Upper lobe of right lung (tissue), 1 donor: ENCODE measurements at places on chromosomes 3 and 15. TPM values are rescaled to one million over a fixed set of nuclear protein-coding genes. Genes with fewer than 3 reads are reported as not detected.

- no peak for DNase-seq
- no peak overlapping the region for H3K4me3 ChIP-seq
- H3K4me1 ChIP-seq: no peaks in the 10 kb centered on the region
- H3K27me3 ChIP-seq: no peaks in the 10 kb centered on the region
Measured at GRCh38 chr3:51719410-51720025, 12.7 kb downstream of the GRM2 start.

Gene GLDN
- 21.8 TPM for total RNA-seq

- H3K27me3 ChIP-seq: no peaks in the 10 kb centered on the region
- H3K36me3 ChIP-seq: no peaks in the 10 kb centered on the region
- H3K4me3 ChIP-seq: no peak overlapping the region
- H3K4me1 ChIP-seq: no peaks in the 10 kb centered on the region
- DNase-seq: peak; percentile 4
- no peak overlapping the region for H3K27ac ChIP-seq
Measured at GRCh38 chr3:127637546-127637945, 8.6 kb downstream of the PODXL2 start.

Gene ZPLD1
- total RNA-seq: not detected

Gene NANOGP8
- total RNA-seq: not detected

DNA sequence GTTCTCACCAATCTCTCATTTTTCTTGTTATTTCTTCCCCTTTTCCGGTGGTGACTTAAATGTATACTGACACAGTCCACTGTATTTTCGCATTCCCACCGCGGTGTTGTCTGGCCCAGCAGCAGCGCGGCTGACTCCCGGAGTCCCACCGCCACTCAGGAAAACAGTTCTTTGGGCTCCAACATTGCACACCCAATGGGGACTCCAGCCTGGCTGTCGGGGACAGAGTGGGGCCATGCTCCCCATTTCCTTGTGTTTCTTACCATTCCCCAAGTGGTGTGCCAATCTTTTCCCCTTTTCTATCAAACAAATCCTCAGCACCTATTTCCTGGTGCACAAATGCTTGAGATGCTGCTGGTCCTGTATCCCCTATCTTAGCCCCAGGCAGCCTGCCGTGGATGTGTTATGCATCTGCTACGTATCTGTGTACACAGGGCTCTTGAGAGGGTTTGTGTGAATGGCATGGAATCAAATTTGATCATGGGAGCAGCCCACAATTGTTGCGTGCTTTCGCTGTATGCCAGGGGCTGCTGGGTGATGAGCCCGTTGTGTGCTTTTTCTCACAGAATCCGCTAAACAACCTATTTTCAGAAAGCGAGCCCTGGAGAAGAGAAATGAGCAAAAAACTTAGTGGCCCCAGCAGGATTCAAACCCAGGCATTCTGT is 219.1 kb upstream of the RGMA start:
- H3K4me3 ChIP-seq: no peak overlapping the region
- no peak overlapping the region for H3K27ac ChIP-seq
- no peak for DNase-seq
- H3K27me3 ChIP-seq: no peaks in the 10 kb centered on the region
- no peaks in the 10 kb centered on the region for H3K36me3 ChIP-seq
- no peaks in the 10 kb centered on the region for H3K4me1 ChIP-seq

Gene FOXB1
- total RNA-seq: not detected

Gene C3orf22
- not detected for total RNA-seq

GRCh38 chr15:62063825-62064635 is 2.7 kb upstream of the C2CD4A start:
- no peak for DNase-seq
- H3K27me3 ChIP-seq: no peaks in the 10 kb centered on the region
- no peak overlapping the region for H3K4me3 ChIP-seq
- H3K36me3 ChIP-seq: no peaks in the 10 kb centered on the region

- H3K27ac ChIP-seq: no peak overlapping the region
- H3K4me1 ChIP-seq: peaks cover 82% of the 10 kb centered on the region
- H3K27me3 ChIP-seq: no peaks in the 10 kb centered on the region
- no peak for DNase-seq
- H3K4me3 ChIP-seq: no peak overlapping the region
Measured at GRCh38 chr3:66485291-66485968, 15.4 kb downstream of the LRIG1 start.

- no peaks in the 10 kb centered on the region for H3K36me3 ChIP-seq
- DNase-seq: no peak
- H3K4me3 ChIP-seq: no peak overlapping the region
- H3K4me1 ChIP-seq: no peaks in the 10 kb centered on the region
- H3K27me3 ChIP-seq: no peaks in the 10 kb centered on the region
Measured at GRCh38 chr3:144553301-144553700, 581.7 kb downstream of the DIPK2A start.

Gene FBXO45
- 8.2 TPM for total RNA-seq

GRCh38 chr15:39697509-39697908 is 85.1 kb downstream of the FSIP1 start:
- DNase-seq: no peak
- no peaks in the 10 kb centered on the region for H3K4me1 ChIP-seq
- H3K27me3 ChIP-seq: no peaks in the 10 kb centered on the region
- H3K36me3 ChIP-seq: no peaks in the 10 kb centered on the region

DNA sequence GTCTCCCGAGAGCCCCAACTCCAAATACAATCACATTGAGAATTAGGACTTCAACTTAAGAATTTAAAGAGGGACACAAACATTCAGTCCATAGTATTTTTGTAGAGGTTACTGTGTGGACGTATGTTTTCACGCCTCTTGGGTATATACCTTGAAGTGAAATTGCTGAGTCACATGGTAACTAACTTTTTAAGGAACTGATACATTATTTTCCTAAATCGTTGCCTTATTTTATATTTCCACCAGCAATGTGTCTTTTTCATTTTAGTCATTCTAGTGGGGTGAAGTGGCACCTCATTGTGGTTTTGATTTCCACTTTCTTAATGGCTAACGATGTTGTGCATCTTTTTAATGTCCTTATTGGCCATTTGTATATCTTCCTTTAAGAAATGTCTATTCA is 11.8 kb downstream of the PARP15 start:
- no peaks in the 10 kb centered on the region for H3K36me3 ChIP-seq
- H3K4me1 ChIP-seq: no peaks in the 10 kb centered on the region
- no peak for DNase-seq
- no peak overlapping the region for H3K4me3 ChIP-seq
- H3K27me3 ChIP-seq: no peaks in the 10 kb centered on the region
- no peak overlapping the region for H3K27ac ChIP-seq

Gene LIPC
- 0.64 TPM for total RNA-seq

- H3K27ac ChIP-seq: no peak overlapping the region
- H3K4me1 ChIP-seq: peaks cover 19% of the 10 kb centered on the region
- H3K36me3 ChIP-seq: no peaks in the 10 kb centered on the region
- no peak overlapping the region for H3K4me3 ChIP-seq
Measured at GRCh38 chr3:72266016-72266370, 481.0 kb upstream of the PROK2 start.

GRCh38 chr3:171255236-171255806 is 204.9 kb downstream of the TNIK start:
- no peak for DNase-seq
- H3K36me3 ChIP-seq: no peaks in the 10 kb centered on the region
- H3K27ac ChIP-seq: no peak overlapping the region
- H3K4me1 ChIP-seq: no peaks in the 10 kb centered on the region
- H3K4me3 ChIP-seq: no peak overlapping the region
- no peaks in the 10 kb centered on the region for H3K27me3 ChIP-seq

DNA sequence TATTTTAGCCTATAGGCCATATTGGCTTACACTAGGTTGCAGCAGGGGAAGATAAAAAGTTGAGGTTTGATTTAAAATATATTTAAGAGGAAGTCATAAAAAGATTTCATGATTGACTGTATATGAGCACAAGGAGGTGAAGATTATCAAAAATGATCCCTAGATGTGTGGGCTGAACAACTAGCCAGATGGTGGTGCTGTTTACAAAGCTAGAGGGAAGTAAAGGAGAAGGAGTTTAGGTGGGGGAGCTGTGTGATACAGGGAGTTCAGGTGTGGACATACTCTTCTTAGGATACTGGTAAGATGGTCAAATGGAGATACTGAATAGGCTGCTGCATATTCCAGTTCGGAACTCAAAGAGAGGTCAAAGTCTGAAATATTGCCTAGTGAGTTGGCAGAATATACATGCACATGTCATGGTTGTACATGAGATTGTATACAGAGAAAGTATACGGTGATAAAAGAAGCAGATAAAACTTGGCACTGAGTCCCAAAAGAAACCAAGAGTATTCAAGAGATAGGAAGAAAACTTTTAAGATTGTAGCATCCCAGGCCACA is 727.8 kb downstream of the NLGN1 start:
- H3K27me3 ChIP-seq: no peaks in the 10 kb centered on the region
- no peak overlapping the region for H3K4me3 ChIP-seq
- DNase-seq: no peak
- no peaks in the 10 kb centered on the region for H3K4me1 ChIP-seq
- no peaks in the 10 kb centered on the region for H3K36me3 ChIP-seq

- no peak overlapping the region for H3K27ac ChIP-seq
- no peak for DNase-seq
- H3K27me3 ChIP-seq: no peaks in the 10 kb centered on the region
- H3K4me1 ChIP-seq: peaks cover 10% of the 10 kb centered on the region
- no peak overlapping the region for H3K4me3 ChIP-seq
Measured at GRCh38 chr3:112627919-112628466, 12.9 kb downstream of the CCDC80 start.

GRCh38 chr15:98612490-98613110 is 35.7 kb upstream of the IGF1R start:
- no peaks in the 10 kb centered on the region for H3K36me3 ChIP-seq
- H3K4me1 ChIP-seq: no peaks in the 10 kb centered on the region
- H3K27ac ChIP-seq: no peak overlapping the region

DNA sequence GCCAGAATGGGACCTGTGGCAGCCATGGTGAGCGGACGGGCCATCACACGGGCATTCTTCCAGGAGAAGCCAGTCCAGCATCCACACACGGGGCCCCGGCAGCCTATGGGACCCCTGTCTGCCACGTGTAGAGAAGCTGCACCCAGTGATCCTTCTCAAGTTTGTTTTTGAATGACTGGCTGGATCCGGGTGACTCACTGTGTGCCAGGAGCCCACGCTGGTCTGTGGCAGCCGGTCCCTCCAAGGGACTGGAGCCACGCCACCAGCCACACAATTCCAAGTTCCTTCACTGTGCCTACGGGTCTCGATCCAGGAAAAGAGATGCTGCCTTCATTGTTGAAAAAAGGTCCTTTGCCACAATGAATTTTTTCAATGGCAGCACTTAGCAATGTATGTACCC is 58.1 kb downstream of the ATP10A start:
- no peak overlapping the region for H3K27ac ChIP-seq
- DNase-seq: no peak
- no peaks in the 10 kb centered on the region for H3K4me1 ChIP-seq
- H3K4me3 ChIP-seq: no peak overlapping the region
- no peaks in the 10 kb centered on the region for H3K36me3 ChIP-seq

Gene ANKRD34C
- total RNA-seq: not detected

Gene XIRP1
- not detected for total RNA-seq

Gene ADAMTS17
- total RNA-seq: 6.2 TPM

DNA sequence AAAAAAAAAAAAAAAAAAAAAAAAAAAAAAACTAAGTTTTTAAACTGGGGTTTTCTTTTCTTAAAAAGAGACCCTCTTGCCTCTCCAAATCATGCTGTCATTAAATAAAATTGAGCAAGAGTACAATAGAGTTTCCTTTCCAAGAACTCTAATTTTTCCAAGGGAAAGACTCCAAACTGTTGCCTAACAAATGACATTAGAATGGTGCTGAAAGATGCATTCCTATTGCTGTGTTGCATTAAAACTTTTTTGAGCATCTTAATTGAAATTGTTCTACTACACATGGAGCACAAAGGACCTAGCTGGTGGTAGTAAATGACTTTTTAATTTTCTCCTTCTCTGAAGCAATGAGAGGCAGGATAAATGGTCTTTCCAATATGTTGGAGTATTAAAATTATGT is 469.1 kb upstream of the ARHGEF26 start:
- H3K4me3 ChIP-seq: no peak overlapping the region
- no peak overlapping the region for H3K27ac ChIP-seq
- H3K36me3 ChIP-seq: no peaks in the 10 kb centered on the region
- no peaks in the 10 kb centered on the region for H3K4me1 ChIP-seq
- H3K27me3 ChIP-seq: no peaks in the 10 kb centered on the region
- DNase-seq: no peak

- H3K36me3 ChIP-seq: no peaks in the 10 kb centered on the region
- DNase-seq: no peak
- H3K27me3 ChIP-seq: no peaks in the 10 kb centered on the region
Measured at GRCh38 chr3:100256731-100257151, 4.1 kb upstream of the TBC1D23 start.

DNA sequence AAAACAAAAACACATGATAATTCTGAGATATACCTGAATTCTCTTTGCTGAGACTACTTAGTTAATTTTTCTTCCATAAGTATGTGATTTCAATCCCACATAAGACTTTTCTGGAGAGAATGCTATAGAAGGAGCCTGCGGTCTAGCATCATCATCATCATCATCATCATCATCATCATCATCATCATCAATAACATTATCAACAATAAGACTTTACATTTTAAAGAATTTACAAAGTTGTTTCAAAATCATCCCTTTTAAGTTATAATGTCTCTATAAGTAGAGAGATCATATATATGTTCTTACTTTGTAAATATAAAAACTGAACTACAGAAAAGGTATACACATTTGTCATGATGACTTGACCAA is 965.3 kb downstream of the ROBO1 start:
- H3K36me3 ChIP-seq: no peaks in the 10 kb centered on the region
- H3K4me1 ChIP-seq: no peaks in the 10 kb centered on the region
- no peak for DNase-seq
- no peaks in the 10 kb centered on the region for H3K27me3 ChIP-seq
- H3K4me3 ChIP-seq: no peak overlapping the region

DNA sequence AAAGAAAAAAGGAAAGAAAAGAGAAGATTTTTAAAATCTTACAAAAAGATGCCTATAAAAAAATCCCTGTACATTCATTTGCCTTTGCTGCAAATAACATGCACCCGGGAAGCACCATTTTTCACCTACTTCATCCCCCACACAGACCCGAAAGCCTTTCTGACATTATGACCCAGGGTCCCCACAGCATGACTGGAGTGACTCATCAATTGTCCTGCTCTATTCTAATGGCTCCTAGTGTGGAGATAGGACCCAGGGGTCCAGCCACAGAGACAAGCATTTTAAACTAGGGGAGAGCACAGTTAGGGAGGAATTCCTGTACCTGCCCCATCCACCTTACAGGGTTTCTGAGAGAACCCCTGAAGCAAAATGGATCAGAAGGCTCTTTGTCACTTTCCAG is 14.7 kb upstream of the PXYLP1 start:
- H3K27me3 ChIP-seq: no peaks in the 10 kb centered on the region
- no peaks in the 10 kb centered on the region for H3K4me1 ChIP-seq
- H3K36me3 ChIP-seq: no peaks in the 10 kb centered on the region
- DNase-seq: no peak

- no peaks in the 10 kb centered on the region for H3K4me1 ChIP-seq
- no peaks in the 10 kb centered on the region for H3K36me3 ChIP-seq
- no peak overlapping the region for H3K4me3 ChIP-seq
- H3K27ac ChIP-seq: no peak overlapping the region
- no peaks in the 10 kb centered on the region for H3K27me3 ChIP-seq
Measured at GRCh38 chr3:168457954-168458539, 362.3 kb upstream of the GOLIM4 start.

Gene CIB2
- total RNA-seq: 1.9 TPM

- no peaks in the 10 kb centered on the region for H3K4me1 ChIP-seq
- no peaks in the 10 kb centered on the region for H3K27me3 ChIP-seq
- DNase-seq: no peak
- no peak overlapping the region for H3K4me3 ChIP-seq
Measured at GRCh38 chr3:196695849-196696226, 16.2 kb downstream of the CEP19 start.
